ENCODE measurements at places on chromosomes 3 and 15. TPM values are rescaled to one million over a fixed set of nuclear protein-coding genes. Genes with fewer than 3 reads are reported as not detected.

DNA sequence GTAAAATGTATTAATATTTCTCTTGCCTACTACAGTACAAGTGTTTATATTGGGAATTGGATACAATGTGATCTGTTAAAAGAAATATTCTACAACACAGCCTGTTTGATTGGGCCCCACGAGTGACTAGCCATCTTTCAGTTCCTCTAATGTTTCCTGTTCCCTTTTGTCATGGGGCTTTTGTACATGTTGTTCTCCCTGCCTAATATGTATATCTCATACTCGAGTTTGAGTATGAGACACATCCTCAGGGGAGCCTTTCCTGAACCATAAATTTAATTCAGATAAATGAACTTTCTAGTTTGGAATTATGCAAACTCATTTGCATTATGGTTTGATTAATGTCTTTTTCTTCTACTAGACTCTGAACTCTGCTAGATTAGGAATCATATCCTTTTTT is 65.5 kb downstream of the MEF2A start:
- DNase-seq, result no peak

DNA sequence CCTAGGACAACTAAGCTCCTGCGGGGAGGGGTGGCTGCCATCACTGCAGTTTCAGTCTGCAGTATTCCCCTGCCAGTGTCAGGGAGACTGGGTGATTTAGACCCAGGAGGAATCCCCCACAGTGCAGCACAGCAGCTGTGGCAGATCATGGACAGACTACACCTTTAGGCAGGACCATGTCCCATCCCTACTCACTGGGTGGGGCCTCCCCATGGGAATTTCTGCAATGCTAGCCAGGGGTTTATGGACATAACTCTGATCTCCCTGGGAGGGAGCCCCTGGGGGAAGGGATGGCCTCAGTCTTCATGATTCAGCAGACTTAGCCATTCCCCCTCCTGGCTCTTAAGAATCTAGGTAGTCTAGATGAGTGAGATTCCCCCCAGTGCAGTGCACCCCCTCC is 130.1 kb upstream of the STAC start:
- no peak for DNase-seq

- DNase-seq, result no peak
Measured at GRCh38 chr3:9491506-9491905, 62.1 kb downstream of the LHFPL4 start.

DNA sequence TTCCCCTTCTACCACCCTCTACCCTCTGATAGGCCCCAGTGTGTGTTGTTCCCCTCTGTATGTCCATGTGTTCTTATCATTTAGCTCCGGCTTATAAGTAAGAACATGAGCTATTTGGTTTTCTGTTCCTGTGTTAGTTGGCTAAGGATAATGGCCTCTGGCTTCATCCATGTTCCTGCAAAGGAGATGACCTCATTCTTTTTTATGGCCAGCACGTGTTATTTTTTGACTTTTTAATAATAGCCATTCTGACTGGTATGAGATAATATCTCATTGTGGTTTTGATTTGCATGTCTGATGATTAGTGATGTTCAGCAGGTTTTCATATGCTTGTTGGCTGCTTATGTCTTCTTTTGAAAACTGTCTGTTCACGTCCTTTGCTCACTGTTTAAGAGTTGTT is 63.1 kb upstream of the NPHP3 start:
- DNase-seq, result no peak

SNAP23 gene
- 68.6 TPM for total RNA-seq

DNA sequence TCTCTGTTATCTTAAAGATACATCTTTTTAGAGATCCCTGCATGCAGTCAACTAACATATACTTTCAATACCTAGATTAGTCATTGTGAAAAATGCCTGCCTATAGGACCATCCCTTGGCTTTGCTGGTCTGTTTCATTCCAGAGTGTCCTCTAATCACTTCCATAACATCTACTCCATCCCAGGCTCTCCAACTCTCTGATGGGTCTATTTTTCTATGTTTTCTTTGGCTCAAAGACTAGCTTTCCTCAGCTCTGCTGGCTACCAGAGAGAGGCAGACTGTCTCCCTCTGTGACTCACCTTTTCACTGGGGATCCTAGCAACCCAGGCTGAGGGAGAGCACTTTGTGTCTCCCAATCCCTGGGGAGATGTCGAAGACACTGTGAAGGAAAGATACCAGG is 547.7 kb upstream of the MCTP2 start:
- DNase-seq, result no peak

DNA sequence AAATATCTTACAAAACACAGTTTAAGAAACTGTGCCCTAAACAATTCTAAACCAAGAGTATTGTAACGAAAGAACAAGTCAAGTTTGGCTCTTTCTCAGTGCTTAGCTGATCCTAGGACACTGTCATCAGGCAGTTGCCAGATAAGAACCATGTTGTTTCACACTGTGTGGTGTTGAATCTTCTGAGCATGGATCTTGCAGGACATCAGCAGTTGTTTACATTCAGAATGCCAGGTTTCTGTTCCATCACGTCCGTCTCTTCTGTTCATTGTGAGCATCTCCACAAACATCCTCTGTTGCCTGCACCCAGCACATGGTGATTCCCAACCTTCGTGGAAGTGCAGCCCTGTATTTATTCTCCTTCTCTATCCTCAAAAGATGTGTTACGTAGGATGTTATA is 67.9 kb downstream of the DCUN1D1 start:
- DNase-seq, result no peak

DNA sequence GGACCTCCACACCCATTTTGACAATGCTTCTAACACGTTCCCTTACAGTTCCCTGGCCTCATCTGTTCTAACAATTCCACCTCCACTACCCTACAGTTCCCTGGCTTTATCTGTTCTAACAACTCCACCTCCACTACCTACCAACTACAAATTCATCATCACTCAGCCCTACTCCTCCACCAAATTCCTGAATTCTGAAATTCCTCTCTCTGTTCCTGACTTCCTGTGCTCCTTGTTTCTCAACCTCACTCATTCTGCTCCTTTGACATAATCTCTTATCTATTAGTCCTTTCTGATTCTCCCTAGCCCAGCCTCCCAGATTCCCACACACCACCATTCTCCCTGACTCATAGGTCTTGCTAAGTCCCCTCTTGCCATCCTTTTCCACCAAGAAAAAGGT is 22.5 kb downstream of the UPK1B start:
- DNase-seq, result no peak

SOX2 gene
- 0.16 TPM for total RNA-seq

- peak; percentile 56 for DNase-seq
Measured at GRCh38 chr3:97821287-97821773, 481 bp upstream of the CRYBG3 start.

KCNH8 gene
- total RNA-seq, result 0.26 TPM

PPP1R14D gene
- total RNA-seq, result not detected

DNA sequence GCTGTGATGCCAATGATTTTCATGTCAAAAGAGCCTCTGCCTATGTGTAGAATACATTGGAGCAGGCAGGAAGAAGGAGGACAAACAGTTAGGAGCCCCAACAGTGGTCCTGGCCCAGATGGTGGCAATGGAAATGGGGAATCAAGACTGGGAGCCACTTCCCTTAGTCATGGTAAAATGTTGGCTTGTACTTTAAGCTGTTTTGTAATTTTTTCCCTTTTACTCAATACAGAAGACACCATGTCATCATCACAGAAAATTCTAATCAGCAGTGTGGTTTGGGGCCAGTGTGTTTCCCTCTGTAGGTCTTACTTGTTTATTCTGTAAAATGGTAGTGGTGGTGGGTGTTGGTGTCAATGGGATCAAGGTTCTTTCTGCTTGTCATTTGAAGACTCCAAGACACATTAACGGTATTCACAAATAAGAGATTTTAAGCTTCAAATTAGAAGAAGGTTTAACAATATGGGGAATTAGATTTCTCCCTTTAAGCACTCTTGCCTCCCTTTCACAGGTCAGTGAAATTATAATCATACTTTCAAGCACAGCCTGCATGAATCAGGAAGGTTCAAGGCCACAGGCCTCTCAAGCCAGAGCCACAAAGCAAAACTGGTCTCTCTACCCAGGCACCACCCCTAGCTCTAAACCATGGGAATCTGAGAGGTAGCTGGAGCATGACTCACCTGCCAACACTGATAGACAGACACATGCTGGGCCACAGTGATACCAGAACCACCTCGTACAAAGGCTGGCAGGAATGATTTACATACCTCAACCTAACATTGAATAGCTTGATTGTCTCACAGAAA is 24.9 kb downstream of the SIAH2 start:
- no peak for DNase-seq

GRCh38 chr3:8555113-8555661 is 53.6 kb downstream of the LMCD1 start:
- DNase-seq, result no peak

GRCh38 chr15:76058714-76059319 is 968 bp upstream of the TMEM266 start:
- no peak for DNase-seq

CD200R1 gene
- 1.8 TPM for total RNA-seq

DNA sequence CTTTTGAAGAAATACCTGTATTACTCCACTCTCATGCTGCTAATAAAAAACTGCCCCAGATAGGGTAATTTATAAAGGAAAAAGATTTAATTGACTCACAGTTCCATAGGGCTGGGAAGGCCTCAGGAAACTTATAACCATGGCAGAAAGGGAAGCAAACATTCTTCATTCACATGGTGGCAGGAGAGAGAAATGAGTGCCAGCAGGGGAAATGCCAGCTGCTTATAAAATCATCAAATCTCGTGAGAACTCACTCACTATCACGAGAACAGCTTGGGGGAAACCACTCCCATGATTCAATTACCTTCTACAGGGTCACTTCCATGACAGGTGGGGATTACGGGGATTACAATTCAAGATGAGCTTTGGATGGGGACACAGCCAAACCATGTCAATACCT is 18.7 kb downstream of the MFSD1 start:
- no peak for DNase-seq

GRCh38 chr15:38687775-38688495 is 123.3 kb upstream of the RASGRP1 start:
- no peak for DNase-seq

DLL4 gene
- total RNA-seq, result 15.2 TPM

GRCh38 chr3:197093871-197094270 is 64.3 kb upstream of the MELTF start:
- DNase-seq, result no peak

IGSF10 gene
- 3.3 TPM for total RNA-seq

GRCh38 chr15:77702211-77702957 is 69.7 kb upstream of the LINGO1 start:
- no peak for DNase-seq

TNIK gene
- 17.1 TPM for total RNA-seq

- no peak for DNase-seq
Measured at GRCh38 chr3:125110016-125110875, 54.4 kb upstream of the HEG1 start.

PLA2G4B gene
- 30.0 TPM for total RNA-seq

- no peak for DNase-seq
Measured at GRCh38 chr3:7290077-7290825, 429.3 kb downstream of the GRM7 start.

ERICH6 gene
- total RNA-seq, result 0.36 TPM

DNA sequence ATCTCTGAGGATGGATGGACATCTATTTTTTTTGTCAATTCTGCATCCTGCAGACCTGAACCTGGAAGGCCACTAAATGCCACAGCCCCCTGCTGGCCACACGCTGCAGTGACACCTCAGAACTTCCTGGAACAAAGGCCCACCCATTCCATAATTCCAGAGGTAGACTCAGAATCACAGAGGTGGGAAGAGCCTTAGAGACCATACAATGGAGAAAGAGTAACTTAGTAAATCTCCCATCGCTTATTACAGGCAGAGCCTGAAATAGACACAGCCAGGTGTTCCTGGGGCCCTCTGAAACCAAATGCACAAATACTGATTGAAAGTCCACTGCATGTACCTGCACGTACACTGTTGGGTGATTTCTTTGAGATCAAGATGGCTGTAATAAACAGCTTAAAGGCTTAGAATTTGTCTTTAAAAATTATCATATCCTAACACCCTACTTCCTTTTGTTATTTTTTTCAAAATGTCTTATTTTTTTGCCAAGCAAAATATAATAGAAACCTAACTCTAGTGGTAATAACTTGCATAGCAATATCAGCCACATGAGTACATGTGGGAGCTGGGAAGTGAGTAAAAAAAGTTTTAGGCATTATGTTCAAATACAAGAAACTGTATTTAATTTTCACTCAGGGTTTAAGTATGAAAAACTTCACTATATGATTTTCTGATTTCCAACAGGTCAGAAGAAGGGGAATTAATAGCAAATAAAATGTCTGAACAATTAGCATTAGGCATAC is 62.7 kb downstream of the EOMES start:
- DNase-seq, result no peak

DNA sequence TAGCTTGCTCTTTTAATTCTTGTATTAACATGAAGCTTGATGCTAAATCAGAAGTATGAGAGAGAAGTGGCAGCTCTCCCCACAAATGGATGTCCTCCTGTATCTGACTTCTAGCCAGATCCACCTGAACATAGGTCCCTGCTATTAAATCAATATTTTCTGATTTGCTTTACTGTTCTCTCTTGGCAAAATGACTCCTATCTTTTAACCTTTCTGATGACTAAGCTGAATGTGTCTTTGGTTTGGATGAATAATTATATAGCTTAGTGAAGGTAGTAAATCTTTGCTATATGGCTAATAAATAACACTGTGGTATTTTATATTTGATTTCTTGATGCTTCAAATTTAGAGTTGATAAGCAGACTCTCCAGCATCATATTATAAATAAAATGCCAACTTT is 28.3 kb upstream of the ARL14 start:
- DNase-seq, result no peak

- DNase-seq, result no peak
Measured at GRCh38 chr15:86743283-86743903, 663.7 kb downstream of the AGBL1 start.

ZNF717 gene
- total RNA-seq, result 29.5 TPM
